ENCODE measurements at places on chromosomes 4 and X. TPM values are rescaled to one million over a fixed set of nuclear protein-coding genes. Genes with fewer than 3 reads are reported as not detected.

DNA sequence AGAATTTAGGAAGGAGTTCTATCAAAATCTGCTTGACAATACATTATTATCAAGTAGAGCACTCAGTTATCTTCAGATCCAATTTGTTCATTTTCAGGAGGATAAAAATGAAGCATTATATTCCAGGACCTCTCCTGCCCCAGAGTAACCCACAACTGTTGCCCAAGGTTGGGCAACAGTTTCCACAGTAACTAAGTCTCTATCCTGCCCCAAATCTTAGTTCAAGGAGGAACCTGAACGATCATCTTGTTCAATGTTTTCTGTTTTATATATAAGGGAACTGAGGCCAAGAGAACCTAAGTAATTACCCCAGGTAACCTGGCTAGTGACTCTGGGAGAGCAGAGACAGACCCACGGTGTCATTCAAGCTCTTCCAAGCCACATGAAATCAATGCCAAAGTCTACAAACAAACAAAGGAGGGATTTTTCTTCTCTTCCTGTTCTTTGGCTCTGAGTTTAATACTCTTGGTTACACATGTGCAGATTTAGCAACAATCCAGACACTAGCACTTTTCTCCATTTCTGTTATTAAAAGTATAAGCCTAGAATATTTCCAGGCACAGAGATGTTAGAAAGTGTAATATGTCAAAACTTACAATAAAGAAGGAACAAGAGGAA lies 105.6 kb downstream of the C4orf51 start:
- DNase-seq, result no peak

GRCh38 chr4:156439576-156440200 lies 486.0 kb upstream of the CTSO start:
- no peak for DNase-seq

DNA sequence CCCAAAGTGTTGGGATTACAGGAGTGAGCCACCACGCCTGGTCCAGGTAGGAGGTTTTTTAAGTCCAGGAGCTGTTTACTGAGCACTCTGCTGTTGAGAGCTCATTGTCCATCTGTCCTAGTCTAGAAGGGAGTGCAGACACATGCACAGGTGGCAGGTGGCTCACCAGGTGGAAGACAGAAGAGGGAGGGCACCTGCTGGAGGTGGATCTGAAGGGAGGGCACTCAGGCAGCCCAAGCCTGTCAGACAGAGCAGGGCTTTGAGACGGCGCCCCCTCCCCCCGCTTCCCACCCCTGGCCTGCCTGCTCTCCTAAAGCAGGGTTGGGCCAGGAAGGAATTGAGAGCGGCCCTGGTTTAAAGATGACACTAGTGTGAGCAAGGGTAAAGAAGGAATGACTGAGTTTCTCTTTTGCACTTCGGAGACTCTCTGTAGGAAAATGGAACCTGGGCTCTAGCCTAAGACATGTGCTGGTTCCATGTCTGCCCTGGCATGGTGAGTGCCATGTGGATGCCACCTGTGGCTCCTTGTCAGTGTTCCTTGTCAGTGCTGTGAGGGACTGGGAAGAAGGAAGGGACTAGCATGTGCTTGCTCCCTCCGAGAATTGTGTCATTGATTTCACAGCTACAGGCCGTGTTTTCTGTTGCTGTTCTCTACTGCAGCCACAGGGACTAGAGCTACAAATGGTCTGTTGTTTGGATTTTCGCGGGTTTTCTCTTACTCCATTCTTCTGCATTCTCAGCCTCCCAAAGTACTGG lies 108.6 kb downstream of the TNIP2 start:
- DNase-seq, result no peak

DNA sequence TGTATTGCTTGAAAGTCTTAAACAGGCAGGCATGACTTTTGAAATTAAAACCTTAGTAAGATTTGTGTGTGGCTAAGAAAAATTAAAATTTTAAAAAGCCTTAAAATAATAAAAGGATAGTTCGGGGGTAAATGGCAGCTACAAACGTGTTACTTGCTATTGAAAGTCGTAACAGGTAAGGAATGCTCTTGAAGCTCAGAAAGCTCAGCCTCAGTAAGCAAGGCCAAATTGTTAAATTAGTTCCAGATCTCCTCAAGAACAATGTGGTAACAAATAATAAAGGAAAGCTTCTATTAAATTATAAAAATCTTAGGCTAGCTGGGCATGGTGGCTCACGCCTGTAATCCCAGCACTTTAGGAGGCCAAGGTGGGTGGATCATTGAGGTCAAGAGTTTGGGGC lies 25.5 kb downstream of the PRMT9 start:
- no peak for DNase-seq

DNA sequence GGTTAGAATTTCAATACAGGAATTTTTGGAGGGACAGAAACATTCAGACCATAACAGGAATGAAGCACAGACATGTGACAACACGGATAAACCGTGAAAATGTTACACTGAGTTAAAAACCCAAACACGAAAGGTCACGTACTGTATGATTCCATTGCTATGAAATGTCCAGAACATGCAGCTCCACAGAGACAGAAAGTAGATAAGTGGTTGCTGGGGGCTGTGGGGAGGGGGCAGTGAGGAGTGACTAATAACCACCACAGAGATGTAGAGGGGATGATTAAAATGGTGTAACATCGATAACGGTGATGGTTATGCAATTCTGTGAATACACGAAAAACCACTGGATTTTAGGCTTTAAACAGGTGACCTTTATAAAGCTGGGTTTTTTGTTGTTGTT lies 8.3 kb downstream of the GPR143 start:
- no peak for DNase-seq

The PRAF2 gene
- 6.1 TPM for total RNA-seq

The P2RY10 gene
- 1.2 TPM for total RNA-seq

The FANCB gene
- 17.5 TPM for total RNA-seq

The SLC16A2 gene
- total RNA-seq, result 13.0 TPM

The AFF2 gene
- 313 TPM for total RNA-seq

All from frontal cortex (tissue), 4 donors.